Nephron progenitor cell (in vitro differentiated cells): ENCODE measurements at places on chromosomes 13 and 19.

DNA sequence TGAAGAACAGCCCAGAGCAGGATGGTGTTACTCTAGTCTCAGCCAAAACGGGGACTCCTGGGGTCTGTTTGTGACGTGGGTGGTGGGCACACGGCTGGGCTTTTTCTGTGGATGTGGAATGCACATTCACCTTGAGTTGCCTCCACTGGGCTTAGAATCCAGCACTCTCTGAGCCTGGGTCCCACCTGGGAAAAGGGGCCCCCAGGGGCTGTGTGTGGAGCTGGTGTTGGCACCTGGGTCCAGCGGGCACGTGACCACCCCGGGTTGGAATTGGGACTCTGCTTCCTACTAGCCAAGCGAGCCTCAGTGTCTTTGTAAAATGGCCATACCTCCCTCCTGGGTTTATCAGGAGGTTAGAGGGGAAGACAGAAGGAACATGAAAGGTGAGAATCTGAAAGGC lies 29.2 kb upstream of the F2RL3 start:
- DNase-seq, result no peak

GRCh38 chr13:110327051-110327721 lies 20.1 kb downstream of the COL4A2 start:
- no peak for DNase-seq

- DNase-seq, result no peak
Observed at GRCh38 chr19:48608798-48609263, 2.3 kb downstream of the SPACA4 start.

GRCh38 chr13:76455960-76456359 lies 430.2 kb downstream of the KCTD12 start:
- no peak for DNase-seq

- no peak for DNase-seq
Observed at GRCh38 chr19:38663957-38664502, 16.6 kb downstream of the ACTN4 start.

- no peak for DNase-seq
Observed at GRCh38 chr19:49803529-49803856, 9.6 kb downstream of the FUZ start.

DNA sequence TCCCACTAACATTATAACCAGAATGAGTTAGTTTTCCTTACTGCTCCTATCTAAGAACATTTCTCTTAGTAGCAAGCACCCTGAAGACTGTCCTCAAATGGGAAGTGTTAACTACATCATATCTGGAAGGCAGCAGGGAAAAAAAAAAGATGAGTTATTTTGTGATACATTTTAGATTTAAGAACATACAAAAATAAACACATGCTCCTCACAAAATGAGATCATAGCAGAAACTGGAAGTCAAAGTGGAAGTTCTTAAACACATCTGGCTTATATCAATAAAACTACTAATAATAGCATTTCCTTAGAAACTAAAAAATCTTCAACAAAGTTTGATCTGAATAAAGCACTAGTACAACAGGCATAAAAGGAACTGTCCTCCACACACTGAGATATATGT lies 70.4 kb downstream of the SLITRK6 start:
- DNase-seq, result no peak

DNA sequence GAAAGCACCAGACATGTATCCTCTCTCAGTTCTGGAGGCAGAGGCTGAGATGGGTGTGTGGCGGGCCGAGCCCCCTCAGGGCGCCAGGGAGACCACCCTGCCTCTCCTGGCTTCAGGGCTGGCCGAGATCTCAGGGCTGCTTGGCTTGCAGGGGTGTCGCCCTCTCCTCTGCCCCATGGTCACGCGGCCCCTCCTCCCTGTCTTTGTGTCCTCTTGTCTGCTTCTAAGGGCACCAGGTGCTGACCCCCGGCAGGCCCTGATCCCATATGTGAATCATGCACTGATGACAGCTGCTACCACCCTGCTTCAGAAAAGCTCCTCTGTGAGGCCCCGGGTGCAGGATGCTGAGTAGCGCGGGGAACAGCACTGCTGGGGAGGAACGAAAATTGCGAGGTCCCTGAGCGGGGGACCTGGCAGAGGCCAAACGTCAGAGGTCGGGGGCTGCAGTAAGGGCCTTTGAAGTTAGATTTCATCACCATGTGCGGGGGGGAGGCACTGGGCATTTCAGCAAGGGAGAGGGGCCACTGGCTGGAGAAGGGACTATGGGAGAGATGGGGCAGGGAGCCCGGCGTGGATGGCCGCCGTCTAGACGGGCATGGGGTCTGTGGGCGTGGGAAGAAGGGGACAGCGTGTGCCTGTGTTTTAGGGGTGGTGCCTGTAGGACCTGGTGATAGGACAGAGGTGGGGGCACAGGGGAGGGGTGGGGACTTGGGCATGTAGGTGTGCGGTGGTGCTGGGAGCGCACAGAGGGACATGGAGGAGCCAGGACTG lies 125.2 kb downstream of the KDM4B start:
- no peak for DNase-seq

DNA sequence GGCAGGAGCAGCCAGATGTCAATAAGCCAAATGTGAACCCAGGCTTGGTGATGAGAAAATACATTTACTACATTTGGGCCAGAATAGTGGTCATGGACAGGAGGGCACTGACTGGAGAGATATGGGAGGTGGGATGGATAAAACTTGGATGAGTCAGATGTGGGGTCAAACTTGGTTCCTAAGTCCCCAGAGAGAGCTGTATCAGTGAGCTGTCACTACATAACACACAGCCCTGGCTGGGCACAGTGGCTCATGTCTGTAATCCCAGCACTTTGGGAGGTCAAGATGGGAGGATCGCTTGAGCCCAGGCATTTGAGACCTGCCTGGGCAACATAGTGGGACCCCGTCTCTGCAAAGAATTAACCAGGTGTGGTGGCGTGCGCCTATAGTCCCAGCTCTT lies 51.6 kb upstream of the EHD2 start:
- DNase-seq, result no peak
